Activated CD8-positive, alpha-beta memory T cell treated with anti-CD3 and anti-CD28 coated beads, Interleukin-2, amount 10 ng/mL, durations not matched to agents 7 days and 5 days (primary cell): ENCODE measurements at places on chromosomes 11 and 22. TPM values are rescaled to one million over a fixed set of nuclear protein-coding genes. Genes with fewer than 3 reads are reported as not detected.

DNA sequence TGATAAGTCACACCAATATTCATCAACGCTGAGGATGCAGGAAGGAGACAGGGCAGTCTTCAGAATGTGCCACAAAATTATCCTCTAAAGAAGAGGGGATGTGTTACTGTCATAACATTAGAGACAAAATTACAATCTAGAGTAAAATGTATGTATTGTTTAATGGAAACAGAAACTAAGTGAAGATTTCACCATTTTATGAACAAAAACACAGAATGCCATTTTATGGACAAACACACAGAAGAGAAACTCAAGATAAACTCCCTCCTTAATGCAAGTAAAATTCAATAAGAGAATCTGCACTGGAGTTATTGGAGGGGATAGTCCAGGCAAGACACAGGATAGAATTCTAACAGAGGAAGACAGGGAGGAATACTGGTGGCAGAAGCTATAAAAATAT, 62.8 kb downstream of the LARGE2 start:
- no peak for DNase-seq
- H3K4me1 ChIP-seq, result peaks cover 13% of the 10 kb centered on the region
- H3K27ac ChIP-seq, result no peak overlapping the region
- no peaks in the 10 kb centered on the region for H3K36me3 ChIP-seq

DNA sequence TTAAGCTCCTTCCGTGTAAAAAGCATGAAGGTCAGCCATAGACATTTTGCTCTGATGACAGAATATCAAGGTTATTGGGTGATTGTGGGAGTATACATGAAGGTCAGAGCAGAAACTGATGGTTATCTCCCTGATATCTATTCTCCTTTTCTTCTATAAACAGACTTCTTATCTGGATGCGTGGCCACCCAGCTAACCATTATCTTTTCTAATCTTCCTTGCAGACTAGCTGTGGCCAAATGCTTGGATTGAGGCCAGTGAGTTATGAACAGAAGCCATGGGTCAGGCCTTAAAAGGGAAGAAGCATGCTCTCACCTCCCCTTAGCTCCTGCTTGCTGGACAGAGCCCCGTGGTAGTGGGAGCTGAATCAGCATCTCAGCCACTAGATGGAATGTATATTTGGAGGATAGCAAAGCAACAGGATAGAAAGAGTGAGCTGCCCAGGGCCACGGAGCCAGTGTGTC, 31.3 kb upstream of the LRRC55 start:
- H3K27ac ChIP-seq, result no peak overlapping the region
- DNase-seq, result no peak
- no peaks in the 10 kb centered on the region for H3K36me3 ChIP-seq
- H3K27me3 ChIP-seq, result peaks cover 6% of the 10 kb centered on the region
- no peaks in the 10 kb centered on the region for H3K4me1 ChIP-seq

DNA sequence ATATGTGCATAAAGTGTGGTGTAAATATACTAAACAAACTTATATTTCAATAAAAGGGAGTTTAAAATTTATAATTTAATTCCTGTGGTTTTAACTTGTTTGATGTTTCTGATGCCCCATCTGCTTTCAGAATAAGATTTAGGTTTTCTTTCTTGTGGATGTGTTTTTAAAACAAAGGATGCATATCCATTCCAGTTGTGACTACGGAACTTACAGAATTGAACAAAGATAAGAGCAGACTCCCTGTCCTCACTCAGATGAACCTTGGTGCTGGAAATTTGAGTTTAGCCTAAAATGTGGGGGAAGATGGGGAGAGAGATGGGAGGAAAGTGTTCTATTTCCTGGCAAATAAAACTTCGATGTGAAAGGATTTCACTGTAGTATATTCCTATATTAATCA, 2.5 kb downstream of the FJX1 start:
- no peak overlapping the region for H3K27ac ChIP-seq
- no peak overlapping the region for H3K4me3 ChIP-seq
- no peaks in the 10 kb centered on the region for H3K36me3 ChIP-seq
- peaks cover 4% of the 10 kb centered on the region for H3K4me1 ChIP-seq

The SLC22A6 gene
- total RNA-seq, result not detected

The APBB1 gene
- 43.4 TPM for total RNA-seq

The OR5AR1 gene
- not detected for total RNA-seq

The BCO2 gene
- total RNA-seq, result 2.3 TPM

GRCh38 chr11:124748481-124749343, 3.3 kb downstream of the VSIG2 start:
- H3K4me3 ChIP-seq, result no peak overlapping the region
- H3K4me1 ChIP-seq, result peaks cover 14% of the 10 kb centered on the region
- no peaks in the 10 kb centered on the region for H3K36me3 ChIP-seq
- no peak for DNase-seq
- H3K27me3 ChIP-seq, result peaks cover 17% of the 10 kb centered on the region

- H3K27me3 ChIP-seq, result peaks cover 7% of the 10 kb centered on the region
- no peak overlapping the region for H3K27ac ChIP-seq
- DNase-seq, result no peak
- no peaks in the 10 kb centered on the region for H3K36me3 ChIP-seq
Observed at GRCh38 chr11:17572359-17572690, 25.3 kb downstream of the OTOG start.

- no peak for DNase-seq
- H3K27ac ChIP-seq, result no peak overlapping the region
- H3K27me3 ChIP-seq, result peaks cover 36% of the 10 kb centered on the region
- peaks cover 20% of the 10 kb centered on the region for H3K4me1 ChIP-seq
- no peaks in the 10 kb centered on the region for H3K36me3 ChIP-seq
- no peak overlapping the region for H3K4me3 ChIP-seq
Observed at GRCh38 chr11:10935015-10935559, 77.2 kb upstream of the ZBED5 start.

DNA sequence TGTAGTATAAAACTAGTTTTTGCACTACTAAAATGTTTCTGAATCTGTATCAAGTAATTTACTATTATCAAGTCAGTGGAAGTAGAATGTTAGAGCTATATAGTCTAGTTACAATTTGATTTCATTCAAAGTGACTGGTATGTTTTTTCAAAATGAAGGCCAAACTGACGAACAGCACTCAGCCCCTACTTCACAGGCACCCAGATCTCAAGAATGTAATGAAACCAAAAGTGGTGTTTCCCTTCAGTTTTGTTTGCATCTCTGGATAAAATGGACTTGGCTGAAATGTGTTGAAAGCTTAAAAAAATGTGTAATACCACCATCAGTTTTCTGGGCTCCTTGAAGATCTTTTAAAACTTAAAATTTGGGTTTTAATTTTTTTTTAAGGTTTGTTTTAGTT, 46.4 kb downstream of the QSER1 start:
- H3K4me1 ChIP-seq, result peaks cover 23% of the 10 kb centered on the region
- no peak overlapping the region for H3K4me3 ChIP-seq
- H3K27ac ChIP-seq, result no peak overlapping the region
- H3K27me3 ChIP-seq, result no peaks in the 10 kb centered on the region
- DNase-seq, result no peak

- no peak for DNase-seq
- H3K27me3 ChIP-seq, result peaks cover 4% of the 10 kb centered on the region
- no peak overlapping the region for H3K27ac ChIP-seq
- H3K36me3 ChIP-seq, result peaks cover 1% of the 10 kb centered on the region
Observed at GRCh38 chr11:117833401-117833891, 8.9 kb upstream of the FXYD2 start.

- no peak for DNase-seq
- H3K4me1 ChIP-seq, result peaks cover 6% of the 10 kb centered on the region
- no peak overlapping the region for H3K27ac ChIP-seq
- H3K27me3 ChIP-seq, result no peaks in the 10 kb centered on the region
Observed at GRCh38 chr22:29290061-29290460, 16.4 kb upstream of the GAS2L1 start.

DNA sequence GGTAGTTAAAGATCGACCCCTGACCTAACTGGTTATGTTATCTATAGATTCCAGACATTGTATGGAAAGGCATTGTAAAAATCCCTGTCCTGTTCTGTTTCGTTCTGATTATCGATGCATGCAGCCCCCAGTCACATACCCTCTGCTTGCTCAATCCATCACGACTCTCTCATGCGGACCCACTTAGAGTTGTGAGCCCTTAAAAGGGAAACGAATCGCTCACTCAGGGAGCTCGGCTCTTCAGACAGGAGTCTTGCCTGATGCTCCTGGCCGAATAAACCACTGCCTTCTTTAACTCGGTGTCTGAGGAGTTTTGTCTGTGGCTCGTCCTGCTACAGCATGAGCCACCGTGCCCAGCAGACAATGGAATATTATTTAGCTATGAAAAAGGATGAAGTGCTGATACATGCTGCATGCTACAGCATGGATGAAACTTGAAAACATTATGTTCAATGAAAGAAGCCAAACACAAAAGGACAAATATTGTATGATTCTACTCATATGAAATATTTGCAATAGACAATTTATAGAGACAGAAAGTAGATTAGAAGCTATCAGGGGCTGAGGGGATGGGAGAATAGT, 12.0 kb upstream of the LGALS2 start:
- DNase-seq, result no peak
- H3K36me3 ChIP-seq, result no peaks in the 10 kb centered on the region
- peak overlapping the region; percentile 79 for H3K27ac ChIP-seq
- peaks cover 7% of the 10 kb centered on the region for H3K27me3 ChIP-seq
- peak overlapping the region; percentile 66 for H3K4me3 ChIP-seq

- H3K27ac ChIP-seq, result no peak overlapping the region
- no peak for DNase-seq
- no peaks in the 10 kb centered on the region for H3K4me1 ChIP-seq
- H3K27me3 ChIP-seq, result no peaks in the 10 kb centered on the region
- no peak overlapping the region for H3K4me3 ChIP-seq
Observed at GRCh38 chr11:70811915-70812314, 413.6 kb downstream of the CTTN start.

The MYRF gene
- total RNA-seq, result 2.2 TPM

- no peak for DNase-seq
- H3K27me3 ChIP-seq, result peaks cover 46% of the 10 kb centered on the region
- no peaks in the 10 kb centered on the region for H3K36me3 ChIP-seq
- no peak overlapping the region for H3K27ac ChIP-seq
- peaks cover 8% of the 10 kb centered on the region for H3K4me1 ChIP-seq
- no peak overlapping the region for H3K4me3 ChIP-seq
Observed at GRCh38 chr11:120563703-120564572, 52.4 kb downstream of the GRIK4 start.

- H3K4me1 ChIP-seq, result peaks cover 70% of the 10 kb centered on the region
- H3K27ac ChIP-seq, result no peak overlapping the region
Observed at GRCh38 chr22:23698673-23699235, 7.9 kb downstream of the RGL4 start.

The OR10AG1 gene
- not detected for total RNA-seq

GRCh38 chr22:41983513-41984405, 14.5 kb downstream of the SEPTIN3 start:
- no peaks in the 10 kb centered on the region for H3K36me3 ChIP-seq
- no peak for DNase-seq
- H3K4me1 ChIP-seq, result no peaks in the 10 kb centered on the region
- H3K27me3 ChIP-seq, result peaks cover 9% of the 10 kb centered on the region
- H3K27ac ChIP-seq, result no peak overlapping the region
- no peak overlapping the region for H3K4me3 ChIP-seq

DNA sequence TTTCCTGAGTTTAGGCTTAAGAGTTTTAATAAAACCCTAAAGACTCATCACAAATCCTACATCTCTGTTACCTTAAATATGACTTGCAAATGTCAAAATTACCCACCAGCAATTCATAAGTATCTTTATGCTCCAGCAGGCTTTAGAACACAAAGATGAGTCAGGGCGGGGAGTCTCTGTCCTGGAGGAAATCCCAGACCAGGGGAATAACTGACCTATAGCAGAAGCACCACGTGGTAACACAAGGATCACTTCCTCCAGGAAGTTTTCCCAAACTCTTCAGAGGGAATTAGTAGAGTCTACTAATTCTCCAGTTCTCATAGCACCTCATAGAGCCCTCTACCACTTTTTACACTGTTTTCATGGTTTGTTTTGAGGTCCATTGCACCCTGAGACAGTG, 217.0 kb downstream of the NAV2 start:
- H3K27ac ChIP-seq, result no peak overlapping the region
- H3K4me3 ChIP-seq, result no peak overlapping the region
- peaks cover 7% of the 10 kb centered on the region for H3K27me3 ChIP-seq
- H3K4me1 ChIP-seq, result no peaks in the 10 kb centered on the region
- H3K36me3 ChIP-seq, result no peaks in the 10 kb centered on the region

DNA sequence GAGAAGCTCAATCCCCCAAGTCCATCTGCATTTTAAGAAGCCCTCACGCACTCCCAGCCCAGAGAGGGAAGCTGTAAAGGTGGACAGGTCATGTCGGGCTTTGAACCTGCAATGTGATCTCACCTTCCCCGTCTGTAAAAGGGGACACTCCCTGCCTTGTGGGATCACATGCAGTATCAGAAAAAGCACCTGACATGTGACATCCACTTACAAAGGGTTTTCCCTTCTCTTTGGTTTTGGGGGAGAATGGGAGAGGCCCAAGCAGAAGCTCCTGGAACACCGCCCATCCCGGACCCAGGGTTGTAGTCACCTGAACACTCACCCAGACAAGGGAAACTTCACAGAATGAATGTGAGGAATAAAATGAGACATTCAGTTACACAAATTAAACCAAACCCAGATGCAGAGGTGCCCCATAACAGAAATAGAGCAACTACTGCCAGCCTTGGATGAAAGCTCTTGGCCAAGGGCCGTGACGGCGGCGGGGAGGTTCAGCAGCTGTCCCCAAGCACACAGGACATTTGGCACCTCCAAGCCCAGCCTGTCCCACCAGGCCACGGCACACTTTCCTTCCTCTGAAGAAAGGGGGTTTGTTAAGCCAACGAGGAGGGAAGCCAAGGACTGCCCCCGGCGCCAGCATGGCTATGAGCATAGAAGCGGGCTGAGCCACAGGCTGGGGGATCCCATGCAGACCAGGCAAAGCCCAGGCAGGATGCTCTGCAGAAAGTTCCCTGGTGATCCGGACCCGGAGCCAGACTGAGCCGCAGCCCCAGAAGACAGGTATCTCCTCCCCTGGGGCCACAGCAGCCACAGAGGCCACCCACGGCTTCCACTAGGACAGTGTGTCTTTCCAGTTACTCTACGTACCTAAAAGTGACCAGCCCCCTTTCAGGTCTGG, 3.8 kb downstream of the BID start:
- H3K4me3 ChIP-seq, result no peak overlapping the region
- peaks cover 34% of the 10 kb centered on the region for H3K4me1 ChIP-seq
- peaks cover 52% of the 10 kb centered on the region for H3K27me3 ChIP-seq
- DNase-seq, result no peak

- H3K4me1 ChIP-seq, result peaks cover 31% of the 10 kb centered on the region
- no peak for DNase-seq
- peaks cover 9% of the 10 kb centered on the region for H3K36me3 ChIP-seq
- no peak overlapping the region for H3K4me3 ChIP-seq
- no peak overlapping the region for H3K27ac ChIP-seq
Observed at GRCh38 chr11:65912845-65913244, 6.0 kb downstream of the C11orf68 start.

DNA sequence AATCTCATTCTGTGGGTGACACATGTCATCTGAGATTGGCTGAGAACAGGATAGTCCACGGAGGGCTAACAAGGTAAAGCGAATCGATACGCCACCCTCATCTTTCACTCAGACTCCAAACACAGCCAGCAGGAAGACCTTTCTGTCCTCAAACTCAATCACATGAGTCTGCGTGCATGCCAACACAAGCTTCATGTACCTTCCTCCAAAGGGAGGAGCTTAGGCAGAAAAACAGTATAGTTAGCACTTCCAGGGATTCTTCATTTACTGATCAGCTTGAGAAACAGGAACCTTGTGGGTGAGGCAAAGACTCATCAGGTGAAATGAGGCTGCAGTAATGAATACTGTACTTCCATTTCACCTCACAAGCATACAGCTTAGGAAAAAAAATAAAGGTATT, 767.1 kb upstream of the API5 start:
- H3K27ac ChIP-seq, result no peak overlapping the region
- H3K4me3 ChIP-seq, result no peak overlapping the region
- no peak for DNase-seq
- no peaks in the 10 kb centered on the region for H3K27me3 ChIP-seq
- H3K36me3 ChIP-seq, result no peaks in the 10 kb centered on the region

- no peaks in the 10 kb centered on the region for H3K27me3 ChIP-seq
- H3K36me3 ChIP-seq, result peaks cover 10% of the 10 kb centered on the region
- no peak overlapping the region for H3K27ac ChIP-seq
- H3K4me1 ChIP-seq, result peaks cover 8% of the 10 kb centered on the region
Observed at GRCh38 chr11:17154409-17155159, 53.2 kb downstream of the PIK3C2A start.
